ENCODE measurements at places on chromosomes 4 and X. TPM values are rescaled to one million over a fixed set of nuclear protein-coding genes. Genes with fewer than 3 reads are reported as not detected.

The WDR17 gene
- total RNA-seq: 9.2 TPM

DNA sequence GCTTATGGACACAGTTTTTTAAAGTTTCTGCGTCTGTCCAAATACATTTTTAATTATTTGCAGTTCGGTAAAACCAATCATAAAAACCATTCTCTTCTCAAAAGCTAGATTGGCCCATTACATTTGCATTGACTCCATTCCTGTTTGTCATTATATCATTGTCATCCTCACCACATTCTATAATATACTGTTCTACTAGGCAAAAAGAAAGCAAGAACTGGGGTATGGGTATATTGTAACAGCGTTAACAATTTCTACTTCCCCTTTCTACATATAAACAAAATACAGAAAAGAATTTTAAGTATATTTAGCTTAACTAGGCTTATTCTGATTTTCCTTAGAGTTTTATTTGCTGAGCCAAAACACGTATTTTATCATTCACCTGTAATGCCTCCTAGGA, 91.8 kb downstream of the RAP1GDS1 start:
- DNase-seq: no peak
- H3K27me3 ChIP-seq: no peaks in the 10 kb centered on the region
- H3K4me3 ChIP-seq: no peak overlapping the region
- H3K27ac ChIP-seq: no peak overlapping the region
- no peaks in the 10 kb centered on the region for H3K4me1 ChIP-seq
- peaks cover 13% of the 10 kb centered on the region for H3K36me3 ChIP-seq

The PLS3 gene
- 80.7 TPM for total RNA-seq

DNA sequence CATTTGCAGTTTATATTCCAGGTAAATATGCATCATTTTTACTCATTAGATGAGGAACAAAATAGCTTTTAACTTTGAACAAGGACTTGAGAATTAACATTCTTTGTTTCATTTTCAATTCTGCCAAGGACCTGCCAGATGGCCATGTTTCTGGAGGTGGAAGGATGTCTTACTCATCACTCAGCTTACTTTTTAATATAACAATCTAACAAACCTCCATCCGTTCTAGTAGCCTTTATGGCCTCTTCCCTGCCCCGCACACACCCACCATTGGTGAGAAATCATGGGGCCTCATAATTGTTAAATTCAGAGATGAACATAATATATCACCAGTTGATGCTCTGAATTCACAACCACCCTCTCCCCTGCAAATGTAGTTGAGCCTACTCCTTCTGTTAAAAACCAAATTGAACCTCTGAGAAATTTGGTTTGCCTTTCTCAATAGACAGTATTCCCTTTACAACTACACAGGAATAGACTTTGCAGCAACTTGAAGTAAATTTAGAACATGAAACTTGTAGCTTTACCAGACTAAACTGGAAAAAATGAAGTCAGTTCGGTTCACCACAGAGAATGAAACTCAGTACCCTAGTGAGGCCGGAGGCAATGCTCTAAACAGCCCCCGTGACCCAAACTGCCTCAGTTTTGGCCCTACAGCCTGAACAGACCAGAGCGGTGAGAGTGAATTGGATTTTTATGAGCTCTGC, 50.1 kb upstream of the ACSL4 start:
- no peak overlapping the region for H3K27ac ChIP-seq
- no peaks in the 10 kb centered on the region for H3K36me3 ChIP-seq
- H3K27me3 ChIP-seq: no peaks in the 10 kb centered on the region
- DNase-seq: no peak
- no peaks in the 10 kb centered on the region for H3K4me1 ChIP-seq

DNA sequence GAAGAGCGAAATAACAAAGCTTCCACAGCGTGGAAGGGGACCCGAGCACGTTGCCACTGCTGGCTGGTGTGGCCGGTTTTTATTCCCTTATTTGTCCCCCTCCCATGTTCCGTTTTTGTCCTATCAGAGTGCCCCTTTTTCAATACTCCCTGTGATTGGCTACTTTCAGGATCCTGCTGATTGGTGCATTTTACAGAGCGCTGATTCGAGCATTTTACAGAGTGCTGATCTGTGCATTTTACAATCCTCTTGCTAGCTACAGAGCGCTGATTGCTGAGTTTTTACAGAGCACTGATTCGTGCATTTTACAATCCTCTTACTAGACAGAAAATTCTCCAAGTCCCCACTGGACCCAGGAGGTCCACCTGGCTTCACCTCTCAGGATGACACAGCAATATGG, 250.9 kb upstream of the EPHA5 start:
- H3K27ac ChIP-seq: no peak overlapping the region
- H3K4me1 ChIP-seq: no peaks in the 10 kb centered on the region
- DNase-seq: no peak
- no peaks in the 10 kb centered on the region for H3K27me3 ChIP-seq
- no peaks in the 10 kb centered on the region for H3K36me3 ChIP-seq

Measured in endodermal cell (in vitro differentiated cells).